Retina (tissue), 1 donor: ENCODE measurements at places on chromosomes 6 and 20.
A peak's percentile ranks its signal among the peaks of the same experiment; 100 is the strongest.

- no peak for DNase-seq
These were observed 10.5 kb downstream of the ZHX3 start for GRCh38 chr20:41307021-41307420.

GRCh38 chr6:43221046-43221972 lies 8.0 kb downstream of the DNPH1 start:
- no peak for DNase-seq

- no peak for DNase-seq
These were observed 293.3 kb downstream of the PACRG start for GRCh38 chr6:163021054-163021453.

- no peak for DNase-seq
These were observed 94.4 kb upstream of the TNFAIP3 start for GRCh38 chr6:137772541-137773250.

DNA sequence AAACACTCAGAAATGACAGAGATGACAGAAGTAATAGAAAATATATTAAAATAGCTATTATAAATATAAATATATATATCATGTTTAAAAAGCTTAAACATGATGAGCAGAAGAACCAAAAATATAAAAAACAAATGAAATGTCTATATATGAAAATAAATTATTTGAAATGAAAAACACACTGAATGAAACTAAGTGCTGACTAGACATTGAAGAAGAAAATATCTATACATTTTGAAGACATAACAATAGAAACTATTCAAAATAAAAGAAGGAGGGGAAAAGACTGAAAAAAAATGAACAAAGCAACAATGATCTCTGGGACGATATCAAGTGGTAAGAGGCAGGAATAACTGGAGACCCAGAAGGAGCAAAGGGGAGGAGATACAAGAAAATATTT lies 76.8 kb downstream of the RNASET2 start:
- no peak for DNase-seq

DNA sequence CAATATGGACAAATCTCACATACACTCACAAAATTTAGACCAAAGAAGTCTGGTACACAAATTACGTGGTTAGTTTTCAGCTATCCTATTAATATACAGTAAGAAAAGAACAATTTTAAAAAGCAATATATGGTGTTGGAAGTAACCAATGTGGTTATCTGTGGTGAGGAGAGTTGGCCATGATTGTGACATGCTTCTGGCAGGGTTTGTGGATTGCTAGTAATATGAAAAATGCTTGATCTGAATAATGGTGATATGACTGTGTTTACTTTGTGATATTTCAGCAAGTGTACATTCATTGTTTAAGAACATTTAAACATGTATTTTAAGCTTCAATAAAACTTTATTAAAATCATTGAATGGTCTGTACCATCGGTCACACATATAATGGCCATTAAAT lies 99.1 kb downstream of the ADGB start:
- DNase-seq, result no peak

DNA sequence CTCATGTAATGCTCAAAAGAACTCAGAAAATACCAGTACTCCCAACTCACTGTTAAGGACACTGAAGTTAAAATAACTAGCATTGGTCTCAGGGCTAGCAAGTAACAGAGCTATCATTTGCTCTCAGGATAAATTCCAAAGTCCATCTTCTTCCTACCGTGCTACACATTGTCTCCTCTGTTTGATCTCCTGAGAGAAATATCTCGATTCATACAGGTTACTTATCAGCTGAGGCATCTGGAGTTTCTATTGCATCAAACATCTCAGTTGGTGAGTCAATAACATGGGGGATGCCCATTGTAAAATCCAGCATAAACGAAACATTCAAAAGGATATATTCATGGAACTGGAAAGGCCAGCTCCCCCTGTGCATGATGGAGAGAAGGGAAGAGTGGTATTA lies 147.4 kb downstream of the BACH2 start:
- DNase-seq, result no peak

- no peak for DNase-seq
These were observed 5.0 kb downstream of the SEMG1 start for GRCh38 chr20:45211569-45212474.

GRCh38 chr20:46963196-46963529 lies 68.5 kb downstream of the EYA2 start:
- no peak for DNase-seq

DNA sequence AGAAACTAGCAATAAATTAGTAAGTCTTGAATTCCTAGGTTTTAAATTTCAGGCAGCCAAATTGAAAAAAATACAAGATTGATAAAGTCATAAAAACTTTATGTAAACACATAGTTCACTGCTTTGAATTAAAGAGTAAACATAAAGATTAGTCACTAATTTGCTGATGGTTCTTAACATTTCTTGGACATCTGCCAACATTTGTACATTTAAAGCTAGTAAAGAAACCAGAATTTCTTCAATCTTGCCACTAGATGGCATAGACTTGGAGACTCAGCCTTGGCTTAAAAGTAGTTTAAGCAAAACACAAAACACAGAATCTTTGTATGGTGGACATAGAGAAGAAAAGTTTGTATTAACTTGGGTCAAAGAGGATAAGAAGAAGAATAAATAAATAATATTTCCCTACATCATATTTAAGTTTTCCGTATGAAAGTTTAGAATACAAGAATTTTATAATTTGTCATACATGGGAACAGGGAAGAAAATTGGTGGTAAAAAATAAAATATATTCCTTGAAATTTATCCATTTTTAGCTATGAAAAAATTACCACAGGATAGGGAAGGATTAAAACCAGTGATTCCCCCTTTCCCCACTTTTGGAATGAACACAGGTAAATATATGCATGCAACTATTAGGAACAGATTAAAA lies 41.7 kb upstream of the FAM135A start:
- DNase-seq, result no peak

DNA sequence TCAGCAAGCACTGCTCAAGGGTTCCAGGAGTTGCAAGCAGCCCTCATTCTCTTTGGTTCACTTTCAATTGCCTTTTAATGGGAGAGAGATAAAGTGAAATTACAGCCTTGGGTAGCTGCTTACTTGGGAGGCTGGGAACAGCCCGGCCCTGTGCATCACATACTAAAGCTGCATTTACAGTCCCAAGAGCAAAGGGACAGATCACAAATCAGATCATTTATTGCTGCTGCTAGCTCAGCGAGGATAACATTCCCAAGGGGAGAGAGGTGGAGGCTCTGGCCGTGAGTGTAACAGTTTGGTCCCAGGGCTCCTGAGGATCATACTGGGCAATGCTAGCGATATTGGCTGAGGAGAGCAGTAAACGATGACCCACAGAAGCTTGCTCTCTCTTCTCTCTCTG lies 133.1 kb downstream of the CDH26 start:
- no peak for DNase-seq

DNA sequence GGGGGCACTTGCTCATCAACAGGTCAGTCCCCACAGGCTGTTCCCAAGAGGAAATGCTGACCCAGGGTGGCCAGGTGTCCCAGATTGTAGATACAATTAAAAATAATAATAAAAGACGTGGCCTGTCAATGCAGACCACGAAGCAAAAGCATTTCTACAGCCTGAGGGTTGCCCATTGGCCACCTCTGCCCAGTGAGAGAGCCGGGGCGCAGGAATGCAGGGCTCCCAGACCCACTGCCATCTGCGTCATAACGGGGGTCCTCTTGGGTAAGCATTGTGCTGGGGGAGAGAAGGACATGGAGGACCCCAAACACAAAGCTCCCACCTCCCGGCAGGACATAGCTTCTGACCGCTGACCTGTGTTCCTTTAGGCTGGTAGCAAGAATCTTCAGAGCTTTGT lies 22.9 kb upstream of the AFDN start:
- DNase-seq, result no peak

GRCh38 chr6:131778169-131778568 lies 29.7 kb upstream of the ENPP1 start:
- DNase-seq, result no peak

DNA sequence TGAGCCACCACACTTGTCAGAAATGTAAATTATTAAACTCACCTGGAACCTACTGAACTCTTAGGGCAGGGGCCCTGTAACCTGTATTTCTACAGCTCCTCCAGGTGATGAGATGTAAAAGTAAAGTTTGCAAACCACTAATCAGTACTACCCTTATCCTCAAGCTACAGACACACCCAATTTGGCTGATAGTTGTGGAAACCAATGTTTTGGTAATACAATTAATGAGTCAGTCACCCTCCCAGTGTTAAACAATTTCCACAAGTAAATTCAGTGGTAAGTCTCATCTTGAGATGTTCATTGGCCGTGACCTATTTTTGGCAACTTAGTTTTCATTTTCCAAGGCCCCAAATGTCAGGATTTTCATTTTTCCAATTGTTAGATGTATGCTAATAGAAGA lies 29.6 kb downstream of the GCNT2 start:
- no peak for DNase-seq

GRCh38 chr6:89047473-89047872 lies 33.1 kb upstream of the PNRC1 start:
- no peak for DNase-seq

DNA sequence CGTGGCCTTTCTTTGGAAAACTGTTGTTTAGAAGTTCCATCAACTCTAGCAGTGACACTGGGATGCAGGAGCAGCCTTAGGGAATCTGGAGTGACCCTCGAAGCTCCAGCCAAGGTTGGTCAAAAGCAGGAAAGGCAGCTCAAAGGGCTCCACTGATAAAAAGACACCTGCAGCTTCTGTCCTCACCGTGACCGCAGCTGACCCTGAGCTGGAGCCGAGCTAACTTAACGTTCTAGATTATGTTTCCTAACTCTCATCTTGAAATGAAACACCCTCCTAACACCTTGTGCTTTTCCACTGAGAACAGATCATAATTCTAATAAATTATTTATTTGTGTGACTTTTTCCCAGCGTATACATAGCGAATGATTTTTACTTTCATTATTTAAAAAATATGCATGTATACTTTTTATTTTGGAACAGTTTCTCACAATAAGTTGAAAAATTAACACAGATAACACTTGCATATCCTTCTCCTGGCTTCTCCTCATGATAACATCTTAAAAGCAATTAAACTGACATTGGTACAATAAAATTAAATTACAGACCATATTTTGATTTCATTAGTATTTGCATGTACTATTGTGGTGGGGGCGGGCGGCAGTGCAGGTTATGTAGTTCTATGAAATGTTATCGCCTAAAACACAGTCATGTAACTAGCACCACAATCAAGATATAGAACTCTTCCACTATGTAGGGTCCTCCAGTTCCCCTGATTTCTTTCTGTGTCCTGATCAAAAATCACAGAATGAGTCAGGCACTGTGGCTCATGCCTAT lies 116.1 kb downstream of the MOXD1 start:
- DNase-seq, result no peak

- no peak for DNase-seq
These were observed 252.2 kb downstream of the HACE1 start for GRCh38 chr6:104607501-104607900.

DNA sequence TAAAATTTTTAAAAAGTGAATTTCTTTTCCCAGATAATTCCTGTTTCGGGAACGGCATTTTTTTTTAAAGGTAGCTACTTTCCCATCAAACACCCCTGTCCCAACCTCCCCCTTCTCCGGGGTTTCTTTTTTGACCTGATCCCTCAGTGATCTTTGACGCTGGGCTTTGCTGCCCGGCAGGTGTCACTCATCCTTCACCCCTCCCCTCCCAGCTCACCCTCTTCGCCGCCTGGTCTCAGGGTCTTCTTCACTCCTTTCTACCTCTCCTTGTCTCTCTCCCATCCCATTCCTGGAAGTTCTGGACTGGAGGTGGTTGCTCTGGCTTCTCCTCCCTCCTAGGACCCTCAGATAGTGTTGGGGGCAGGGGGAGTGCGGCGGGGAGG lies 329 bp upstream of the GPR6 start:
- DNase-seq, result no peak

- DNase-seq, result no peak
These were observed 195.2 kb upstream of the SASH1 start for GRCh38 chr6:148147463-148147830.

DNA sequence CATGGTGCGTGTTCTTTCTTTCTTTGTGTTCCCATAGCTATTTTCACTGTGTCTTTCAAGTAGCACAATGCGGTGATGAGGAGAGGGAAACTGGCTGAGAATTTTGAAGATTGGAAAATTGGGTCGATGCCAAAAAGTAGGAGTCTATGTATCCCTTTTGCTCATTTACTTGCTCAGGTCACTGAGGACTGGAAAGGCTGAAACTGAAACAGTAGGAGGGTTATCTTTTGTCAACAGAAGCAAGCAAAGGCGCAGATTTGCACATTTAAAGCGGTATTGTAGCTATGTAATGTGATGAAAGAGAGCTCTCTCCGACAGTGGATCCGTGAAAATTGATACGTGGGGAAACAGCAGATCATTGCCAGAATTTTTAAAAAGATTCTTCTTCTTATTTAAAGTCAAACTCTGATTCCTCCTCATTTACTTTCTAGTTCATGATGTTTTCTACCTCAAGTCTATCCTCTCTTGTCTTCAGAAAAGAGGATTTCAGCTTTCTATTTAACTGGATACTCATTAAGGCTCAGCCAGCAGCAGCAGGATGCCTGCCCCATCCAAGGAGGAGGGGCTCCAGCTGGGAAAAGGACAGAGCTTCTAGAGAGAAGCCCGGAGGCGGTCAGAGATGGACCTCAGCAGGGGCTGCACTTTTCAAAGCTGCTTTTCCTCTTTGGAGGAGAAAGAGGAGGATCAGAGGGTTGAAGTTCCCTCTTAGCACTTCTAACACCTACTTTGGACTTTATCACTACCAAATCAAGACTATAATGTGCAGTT lies 15.9 kb upstream of the FYN start:
- peak; percentile 76 for DNase-seq
